AG10803 (cell line): ENCODE measurements at places on chromosomes 2 and 18.
A peak's percentile ranks its signal among the peaks of the same experiment; 100 is the strongest.

DNA sequence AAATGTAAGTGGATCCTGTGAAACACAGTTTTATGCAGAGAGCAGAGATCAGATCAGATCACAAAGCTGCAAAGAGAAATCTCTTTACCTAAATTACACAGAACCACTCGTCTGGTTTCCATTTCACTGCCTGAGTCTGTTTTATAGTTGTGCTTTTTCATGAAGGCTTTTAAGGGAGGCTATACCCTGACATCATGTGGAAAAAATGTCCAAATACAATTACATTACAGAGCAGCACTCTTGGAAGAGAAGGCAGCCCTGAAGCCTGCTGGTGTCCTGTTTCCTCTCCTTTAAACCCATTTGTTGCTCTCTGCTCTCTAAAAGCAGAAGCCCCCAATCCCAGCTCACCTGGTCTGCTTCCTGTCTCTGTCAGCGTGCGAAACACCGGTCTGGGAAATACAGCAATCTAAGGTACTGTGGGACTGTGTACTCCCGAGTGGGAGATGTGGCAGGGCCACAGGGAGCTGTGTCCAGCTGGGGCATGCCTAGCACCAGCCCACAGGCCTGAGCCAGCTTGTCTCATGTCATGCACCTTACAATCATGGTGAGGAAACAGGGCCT, 24.8 kb upstream of the ZFP36L2 start:
- peak; percentile 82 for DNase-seq

- DNase-seq: peak; percentile 38
Measured at GRCh38 chr2:98118161-98118560, 31.2 kb downstream of the VWA3B start.

GRCh38 chr18:9835825-9836224, 49.9 kb upstream of the TXNDC2 start:
- peak; percentile 21 for DNase-seq

DNA sequence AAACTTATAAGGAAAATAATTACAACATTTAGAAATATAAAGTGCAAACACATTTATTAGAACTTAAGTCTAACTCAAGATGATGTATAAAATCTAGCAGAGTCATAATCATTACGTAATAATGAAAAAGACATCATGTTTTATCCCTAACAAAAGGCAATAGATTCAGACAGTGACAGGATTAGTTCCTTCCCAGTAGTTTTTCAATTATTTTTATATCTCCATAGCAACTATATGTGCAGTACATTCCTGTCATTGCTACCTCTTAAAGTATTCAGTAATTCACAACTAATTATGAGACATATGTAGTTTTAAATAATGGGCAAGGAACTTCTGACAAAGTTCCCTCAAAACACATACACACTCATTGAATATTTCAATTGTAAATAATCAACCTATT, 687.9 kb downstream of the CCDC85A start:
- peak; percentile 37 for DNase-seq

DNA sequence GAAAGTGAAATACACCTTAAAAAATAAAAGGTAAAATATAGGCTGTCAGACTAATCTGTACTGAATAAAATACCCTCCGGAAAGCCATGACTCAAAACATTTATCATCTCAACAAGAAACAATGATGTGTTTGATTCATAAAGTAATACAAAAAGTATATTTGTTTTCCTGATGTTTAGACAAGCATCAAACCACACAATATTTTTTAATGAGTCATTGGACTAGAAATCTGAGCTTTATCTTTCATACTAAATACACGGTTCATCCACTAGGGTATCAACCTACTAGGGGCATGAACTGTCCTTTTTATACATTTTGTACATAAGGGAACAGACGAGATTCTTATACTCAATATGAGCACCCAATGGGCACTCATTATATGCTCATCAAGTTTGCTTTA, 31.3 kb downstream of the CD226 start:
- no peak for DNase-seq

- DNase-seq: peak; percentile 60
Measured at GRCh38 chr2:25879133-25879730, 945 bp upstream of the ASXL2 start.

GRCh38 chr18:26803643-26804042, 61.9 kb downstream of the AQP4 start:
- no peak for DNase-seq

GRCh38 chr18:25725501-25725900, 364.9 kb downstream of the SS18 start:
- no peak for DNase-seq

DNA sequence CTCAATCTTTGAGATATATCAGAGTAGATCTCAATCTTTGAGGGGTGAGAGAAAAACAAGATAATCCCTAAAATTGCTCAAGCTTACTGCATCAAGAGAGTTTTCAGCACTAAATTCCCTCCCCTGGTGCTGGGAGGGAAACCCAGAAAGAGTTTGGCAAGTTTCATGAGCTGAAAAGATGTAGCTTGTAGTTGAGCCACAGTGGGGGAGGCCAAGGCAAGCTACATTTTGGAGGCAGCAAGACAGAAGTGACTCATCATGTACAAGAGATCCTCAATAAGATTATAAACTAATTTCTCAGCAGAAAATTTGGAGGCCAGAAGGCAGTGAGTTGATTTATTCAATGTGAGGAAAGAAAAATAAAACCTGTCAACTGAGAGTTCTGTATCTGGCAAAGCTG, 308.2 kb downstream of the PIEZO2 start:
- peak; percentile 8 for DNase-seq
